ENCODE measurements at places on chromosomes 1 and 21.

GRCh38 chr1:211469938-211470529 is 21.9 kb downstream of the RD3 start:
- no peak for DNase-seq

DNA sequence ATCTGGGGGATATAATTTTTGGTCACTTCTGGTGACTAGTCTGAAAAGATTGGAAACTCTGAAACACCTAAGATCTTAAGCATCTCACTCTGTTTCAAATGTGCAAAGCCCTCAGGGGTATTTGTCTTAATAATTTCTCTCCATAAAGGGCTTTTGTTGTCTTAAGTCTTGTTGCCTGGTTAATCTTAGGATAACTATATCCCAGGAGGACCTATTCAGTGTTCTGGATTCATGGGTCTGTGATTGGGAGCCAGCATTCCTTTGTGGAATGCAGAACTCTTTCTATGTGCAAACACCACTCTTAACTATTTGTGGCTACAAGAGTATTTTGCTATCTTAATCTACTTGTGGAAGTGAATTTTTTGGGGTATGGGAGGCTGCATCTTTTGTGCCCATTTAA is 1573.0 kb upstream of the PRMT6 start:
- DNase-seq: no peak

- DNase-seq: no peak
These were observed 260.3 kb upstream of the PLD5 start for GRCh38 chr1:242784807-242785206.

- no peak for DNase-seq
These were observed 26.6 kb upstream of the CDC14A start for GRCh38 chr1:100325415-100326324.

DNA sequence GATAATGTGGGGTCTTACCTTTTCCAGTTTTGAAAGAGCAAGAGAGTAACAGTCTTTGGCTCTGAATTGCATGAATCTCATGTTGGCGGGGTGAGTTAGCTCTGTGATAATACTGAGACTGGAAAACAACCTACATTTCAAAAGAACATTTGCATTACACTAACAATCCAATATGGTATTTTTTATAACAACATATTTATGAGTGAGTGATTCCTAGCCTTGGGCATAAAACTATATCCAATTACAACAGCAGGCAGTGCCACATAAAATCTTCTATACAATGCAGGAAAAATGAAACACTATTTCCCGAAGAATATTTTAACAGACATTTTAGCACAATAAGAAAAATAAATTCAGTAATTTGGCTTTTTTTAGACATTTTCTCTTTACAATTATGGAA is 303.0 kb downstream of the KCNT2 start:
- no peak for DNase-seq

DNA sequence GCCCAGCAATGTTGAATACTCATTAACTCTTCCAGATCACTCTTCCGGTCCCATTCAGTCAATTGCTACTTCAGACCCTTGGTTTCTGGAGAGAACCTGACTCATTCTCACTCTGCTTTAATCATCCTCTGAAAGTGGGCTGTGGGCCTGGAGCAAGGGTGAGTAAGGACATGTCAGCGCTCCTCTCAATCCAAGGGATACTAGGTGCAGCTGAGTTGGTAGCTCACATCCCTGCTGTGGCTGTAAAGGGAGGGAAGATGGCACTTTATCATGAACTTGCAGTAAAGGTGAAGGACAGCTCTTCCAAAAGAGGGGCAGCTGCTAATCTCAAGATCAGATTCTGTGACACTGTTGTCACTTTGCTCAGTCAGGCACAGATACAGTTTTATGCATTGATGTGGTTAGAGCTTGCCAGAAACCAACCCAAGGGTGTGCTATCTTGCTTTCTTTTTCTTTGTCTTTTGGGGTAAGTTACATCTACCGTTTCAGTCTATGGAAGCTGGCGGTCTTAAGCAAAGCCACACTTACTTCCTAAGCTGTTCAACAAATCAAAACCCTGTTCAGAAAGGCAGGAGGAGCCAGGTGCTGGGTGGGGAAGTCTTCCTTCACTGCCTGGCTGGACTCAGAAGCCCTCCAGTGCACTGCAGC is 26.5 kb upstream of the NTPCR start:
- DNase-seq: no peak

DNA sequence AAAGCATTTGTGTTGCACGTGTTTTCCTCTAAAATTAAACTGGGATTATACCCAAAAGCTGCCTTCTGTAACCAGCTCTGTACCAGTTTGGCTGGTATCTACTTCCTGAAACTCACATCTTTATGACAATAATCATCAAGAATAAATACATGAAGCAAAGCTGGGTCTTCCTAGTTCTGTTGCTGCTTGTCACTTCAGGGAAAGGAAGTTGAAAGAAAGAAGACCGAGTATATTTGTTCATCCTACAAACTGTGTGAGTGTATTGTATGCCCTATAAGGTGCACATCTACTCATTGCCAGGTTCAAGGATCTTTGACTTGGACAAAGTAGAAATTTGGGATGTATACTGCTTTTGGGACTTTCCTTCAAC is 29.1 kb upstream of the IFNGR2 start:
- DNase-seq: peak; percentile 41

- no peak for DNase-seq
These were observed 43.7 kb downstream of the SRSF11 start for GRCh38 chr1:70264839-70265238.

GRCh38 chr1:231616667-231617066 is 9.9 kb upstream of the DISC1 start:
- DNase-seq: no peak

DNA sequence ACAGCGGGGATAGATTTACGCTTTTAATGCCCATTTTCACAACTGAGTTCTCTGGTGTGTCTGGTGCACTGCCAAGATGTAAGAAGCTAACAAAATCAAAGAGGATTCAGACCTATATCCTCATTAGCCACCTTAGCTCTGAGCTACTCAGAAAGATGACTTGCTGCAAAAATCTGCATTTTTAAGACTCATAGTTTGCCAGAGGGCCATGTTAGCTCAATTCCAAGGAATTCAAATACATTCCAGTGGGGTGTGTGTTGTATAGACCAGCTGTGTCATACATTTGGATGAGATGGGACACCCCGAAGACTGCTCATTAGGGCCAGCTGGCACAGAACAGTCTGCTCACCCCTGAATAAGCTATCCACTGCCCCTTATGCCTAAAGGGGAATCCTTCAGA is 8.9 kb downstream of the DENND2D start:
- no peak for DNase-seq

GRCh38 chr1:182331387-182331786 is 60.2 kb downstream of the GLUL start:
- no peak for DNase-seq

GRCh38 chr1:197924516-197925123 is 7.4 kb downstream of the LHX9 start:
- no peak for DNase-seq

DNA sequence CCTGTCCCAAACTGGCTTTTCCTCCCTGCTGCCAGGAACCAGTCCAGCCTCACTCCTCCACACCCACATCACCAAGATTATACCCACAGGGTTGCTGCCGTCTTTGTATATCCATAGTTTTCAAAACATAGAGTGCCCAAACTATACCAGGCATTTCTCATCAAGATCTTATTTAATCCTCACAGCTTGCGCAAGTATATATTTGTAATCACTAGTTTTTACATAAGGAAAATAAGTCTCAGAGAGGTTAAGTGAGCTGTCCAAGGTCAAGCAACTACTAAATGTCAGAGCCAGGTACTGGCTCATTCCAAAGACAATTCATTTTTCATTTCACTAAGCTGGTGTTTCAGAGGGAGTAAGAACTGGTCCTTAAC is 34.9 kb upstream of the ZNF362 start:
- no peak for DNase-seq

- no peak for DNase-seq
These were observed 47.2 kb upstream of the ECE1 start for GRCh38 chr1:21337454-21337927.

DNA sequence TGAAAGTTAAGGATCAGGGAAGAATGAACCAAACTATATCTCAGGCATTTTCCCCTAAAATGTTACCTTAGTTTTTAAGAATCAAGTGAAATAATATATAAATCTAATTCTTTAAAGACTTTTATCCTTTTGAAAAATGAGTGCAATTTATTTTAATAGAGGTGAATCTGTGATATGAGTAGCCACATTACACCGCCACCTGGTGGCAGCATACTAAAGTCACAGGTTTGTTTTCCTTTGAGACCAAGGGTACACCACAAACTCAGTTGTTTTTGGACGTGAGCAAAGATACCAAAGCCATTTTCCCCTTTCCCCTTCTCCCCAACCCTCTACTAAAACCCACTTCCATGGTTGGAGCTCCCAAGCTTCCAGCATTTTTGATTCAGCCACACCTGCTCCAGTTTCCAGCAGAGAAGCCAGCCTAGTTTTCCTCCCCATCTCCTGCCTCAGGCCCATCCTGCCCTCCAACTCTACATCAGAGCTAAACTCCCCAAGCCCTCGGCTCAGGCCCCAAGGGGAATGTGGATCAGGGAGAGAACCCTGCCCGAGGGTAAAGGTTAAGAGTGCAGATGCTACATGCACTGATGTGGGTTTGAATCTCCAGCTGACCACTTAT is 22.9 kb upstream of the LDLRAP1 start:
- no peak for DNase-seq

- DNase-seq: no peak
These were observed 11.7 kb upstream of the MYOCOS start for GRCh38 chr1:171610385-171610784.

DNA sequence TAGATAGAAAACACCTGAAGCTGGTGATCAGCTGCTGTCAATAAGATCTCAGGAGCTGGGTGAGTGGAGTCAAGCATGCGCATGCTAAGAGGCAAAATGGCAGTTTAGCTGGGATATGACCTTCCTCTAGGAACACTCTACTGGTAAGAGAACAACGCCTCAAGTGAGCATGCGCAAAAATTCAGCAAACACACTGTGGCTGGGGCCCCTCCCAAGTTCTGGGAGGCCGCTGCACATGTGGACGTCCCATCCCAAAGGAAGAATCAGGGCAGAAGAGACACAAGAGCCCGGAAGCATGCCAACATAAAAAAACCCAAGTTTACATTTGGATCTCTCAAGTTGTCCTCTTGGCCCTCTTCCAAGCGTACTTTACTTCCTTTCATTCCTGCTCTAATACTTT is 126.3 kb upstream of the F3 start:
- DNase-seq: no peak

- DNase-seq: no peak
These were observed 1.7 kb upstream of the TRAPPC10 start for GRCh38 chr21:44010429-44010828.
